Cerebellum (tissue), 4 donors: ENCODE measurements at places on chromosomes 2 and 18.
A peak's percentile ranks its signal among the peaks of the same experiment; 100 is the strongest.

DNA sequence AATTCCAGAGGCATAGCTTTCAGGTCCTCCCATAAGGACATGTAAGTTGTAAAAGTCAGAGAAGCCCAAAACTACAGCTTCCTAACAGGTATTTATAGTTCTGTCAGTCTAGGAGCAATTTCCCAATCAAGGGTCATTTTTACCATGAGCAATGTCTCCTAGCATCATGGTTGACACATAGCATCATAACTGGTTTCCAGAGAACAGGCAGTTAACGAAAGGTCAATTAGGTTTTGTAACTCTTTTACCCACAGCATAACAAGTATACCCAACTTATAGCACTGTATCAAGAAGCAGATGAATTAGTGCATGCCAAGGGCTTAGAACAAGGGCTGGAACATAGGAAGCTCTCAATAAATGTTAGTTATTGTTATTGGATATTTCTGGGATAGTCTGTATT is 110.1 kb downstream of the MREG start:
- no peak for DNase-seq

- DNase-seq = no peak
Observed at GRCh38 chr2:160576054-160576499, 82.5 kb upstream of the RBMS1 start.

- no peak for DNase-seq
Observed at GRCh38 chr18:50956116-50956515, 11.7 kb upstream of the ELAC1 start.

DNA sequence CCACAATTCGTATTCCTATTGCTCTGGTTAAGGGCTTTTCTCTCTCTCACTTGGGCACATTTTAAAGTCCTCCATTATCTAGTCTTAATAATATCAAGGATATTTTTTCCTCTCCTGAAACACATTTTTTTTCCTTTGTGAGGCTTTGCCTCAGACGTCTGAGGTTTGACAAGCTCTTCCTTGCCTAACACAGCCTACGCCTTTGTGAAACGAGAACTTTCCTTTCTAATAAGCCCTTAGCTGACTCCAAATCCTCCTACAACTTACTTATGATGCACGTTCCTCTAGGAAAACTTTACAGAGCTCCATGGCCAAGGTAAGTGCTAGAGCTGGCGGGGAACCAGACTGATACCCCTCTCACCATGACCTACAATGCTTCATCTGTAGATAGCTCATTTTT is 841.5 kb downstream of the SOCS6 start:
- no peak for DNase-seq

DNA sequence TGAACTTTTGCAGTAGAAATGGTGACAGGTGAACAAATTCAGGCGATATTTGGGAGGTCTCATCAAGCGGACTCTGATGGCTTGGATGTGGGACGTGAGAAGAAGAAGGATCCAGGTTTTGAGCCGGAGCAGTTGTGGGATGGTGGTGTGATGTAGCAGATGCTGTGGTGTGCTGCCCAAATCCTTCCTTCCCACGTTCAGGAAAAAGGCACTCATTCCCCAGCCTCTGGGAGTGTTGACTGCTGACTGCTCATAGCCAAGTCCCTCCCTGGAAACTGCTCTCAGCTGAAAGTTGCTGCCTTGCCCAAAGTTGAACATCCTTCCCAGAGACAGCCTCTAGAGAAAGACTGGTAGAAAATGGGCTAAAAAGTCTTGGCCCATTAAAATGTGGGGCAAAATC is 890.3 kb upstream of the ACVR2A start:
- DNase-seq = no peak

- DNase-seq = no peak
Observed at GRCh38 chr18:44771956-44772917, 91.5 kb downstream of the SETBP1 start.

- peak; percentile 7 for DNase-seq
Observed at GRCh38 chr2:37982147-37982582, 57.1 kb downstream of the RMDN2 start.

DNA sequence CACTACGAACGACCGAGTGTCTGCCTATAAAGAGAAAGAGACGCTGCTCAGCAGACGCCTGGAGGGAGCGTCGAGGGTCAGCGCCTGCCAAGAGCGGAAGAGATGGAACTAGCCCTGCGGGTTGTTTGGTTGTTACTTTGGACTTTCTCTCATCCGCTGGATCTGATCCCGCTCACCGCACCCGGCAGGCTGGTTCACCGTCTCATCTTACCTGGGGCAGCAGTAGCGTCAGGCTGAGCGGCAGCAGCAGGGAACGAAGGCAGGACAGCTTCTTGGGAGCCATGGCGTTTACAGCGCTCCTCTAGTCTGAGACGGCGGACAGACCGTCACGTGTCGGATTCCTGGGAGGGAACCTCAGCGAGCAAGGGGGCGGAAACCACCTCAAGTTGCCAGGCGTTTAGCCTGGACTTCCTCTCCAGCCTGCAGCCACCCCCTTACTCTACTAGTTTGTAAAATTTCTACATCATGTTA is 1.9 kb downstream of the GLB1L start:
- DNase-seq = no peak

GRCh38 chr18:11992096-11992790 is 10.9 kb downstream of the IMPA2 start:
- DNase-seq = no peak

GRCh38 chr2:195382186-195382585 is 274.8 kb upstream of the SLC39A10 start:
- DNase-seq = no peak

- DNase-seq = no peak
Observed at GRCh38 chr18:48544661-48545415, 6.0 kb downstream of the CTIF start.

- no peak for DNase-seq
Observed at GRCh38 chr2:3535794-3536681, 16.7 kb upstream of the ADI1 start.

GRCh38 chr2:85516653-85517389 is 22.1 kb upstream of the MAT2A start:
- DNase-seq = no peak

GRCh38 chr2:60459851-60460250 is 93.6 kb downstream of the BCL11A start:
- no peak for DNase-seq

DNA sequence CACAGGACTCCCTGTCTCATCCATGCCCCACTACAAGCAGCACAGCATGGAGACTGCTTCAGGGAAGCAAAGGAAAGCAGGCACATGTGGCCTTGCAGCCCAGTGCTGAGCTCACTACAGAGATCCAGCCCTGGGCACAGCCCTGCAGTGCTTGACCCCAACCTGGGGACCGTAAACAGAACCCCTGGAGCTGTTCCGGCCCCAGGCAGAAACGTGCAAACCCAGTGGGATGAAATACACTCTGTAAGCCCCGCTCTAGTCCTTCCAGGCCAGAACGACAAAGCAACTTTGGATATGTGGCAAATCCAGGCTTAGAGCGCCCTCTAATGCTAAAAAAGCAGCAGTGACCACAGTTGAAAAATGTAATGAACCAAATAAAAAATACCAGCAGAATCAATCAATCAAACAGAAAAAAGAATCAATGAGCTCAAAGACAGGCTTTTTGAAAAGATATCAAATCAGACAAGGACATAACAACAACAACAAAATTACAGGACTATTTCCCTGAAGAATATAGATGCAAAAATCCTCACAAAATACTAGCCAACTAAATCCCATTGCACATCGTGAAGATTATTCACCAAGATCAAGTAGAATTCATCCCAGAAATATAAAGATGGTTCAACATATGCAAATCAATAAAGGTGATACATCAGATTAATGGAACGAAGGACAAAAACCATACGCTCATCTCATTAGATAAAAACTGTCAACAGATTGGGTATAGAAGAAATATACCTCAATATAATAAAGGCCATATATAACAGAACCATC is 45.6 kb downstream of the ZNF519 start:
- peak; percentile 65 for DNase-seq

GRCh38 chr18:49968644-49969309 is 155.4 kb upstream of the ACAA2 start:
- DNase-seq = no peak

- peak; percentile 88 for DNase-seq
Observed at GRCh38 chr2:72150157-72150860, 2.6 kb upstream of the CYP26B1 start.

- DNase-seq = no peak
Observed at GRCh38 chr2:112712903-112713584, 7.8 kb upstream of the NT5DC4 start.

DNA sequence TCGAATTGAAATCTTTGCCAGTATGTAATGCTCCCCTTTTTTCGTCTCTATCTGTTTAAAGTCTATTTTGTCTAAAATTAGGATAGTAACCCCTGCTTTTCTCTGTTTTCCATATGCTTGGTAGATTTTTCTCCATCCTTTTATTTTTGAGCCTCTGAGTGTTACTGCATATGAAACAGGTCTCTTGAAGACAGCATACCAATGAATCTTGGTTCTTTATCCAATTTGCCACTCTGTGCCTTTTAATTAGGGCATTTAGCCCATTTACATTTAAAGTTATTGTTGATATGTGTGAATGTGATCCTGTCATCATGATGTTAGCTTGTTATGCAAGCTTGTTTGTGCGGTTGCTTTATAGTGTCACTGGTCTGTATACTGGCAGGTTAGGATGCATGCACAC is 490.8 kb upstream of the VWC2L start:
- no peak for DNase-seq

DNA sequence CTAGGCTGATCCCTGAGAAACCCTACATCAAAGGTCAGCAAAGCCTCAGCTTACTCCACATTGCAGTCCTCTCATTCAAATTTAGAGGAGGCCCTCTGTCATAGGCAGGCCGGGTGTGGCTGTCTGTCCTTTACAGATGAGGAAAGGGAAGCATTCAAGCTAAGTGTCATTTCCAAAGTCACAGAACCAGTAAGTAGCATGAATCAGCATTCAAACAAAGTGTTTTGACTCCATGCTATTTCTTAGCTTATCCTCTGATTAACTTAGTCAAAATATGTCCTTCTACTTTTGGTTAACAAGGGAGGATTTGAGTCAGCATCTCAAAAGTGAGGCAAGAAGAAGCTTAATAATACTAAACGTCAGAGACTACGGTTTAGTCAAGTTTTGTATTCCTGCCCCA is 409.0 kb upstream of the POU3F3 start:
- DNase-seq = no peak

DNA sequence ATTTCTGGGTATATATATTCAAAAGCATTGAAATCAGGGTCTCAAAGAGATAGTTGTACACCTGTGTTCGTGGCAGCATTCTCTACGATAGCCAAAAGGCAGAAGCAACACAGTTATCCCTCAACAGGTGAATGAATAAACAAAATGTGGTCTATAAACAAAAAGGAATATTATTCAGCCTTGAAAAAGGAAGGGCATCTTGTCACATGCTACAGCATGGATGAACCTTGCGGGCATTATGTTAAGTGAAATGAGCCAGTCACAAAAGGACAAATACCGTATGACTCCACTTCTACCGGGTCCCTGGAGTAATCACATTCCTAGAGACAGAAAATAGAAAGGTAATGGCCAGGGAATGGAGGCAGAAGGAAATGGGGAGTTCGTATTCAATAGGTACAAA is 228.8 kb downstream of the SH3BP4 start:
- no peak for DNase-seq

GRCh38 chr2:160533482-160533881 is 39.9 kb upstream of the RBMS1 start:
- DNase-seq = no peak

GRCh38 chr2:153477636-153478288 is 800 bp downstream of the RPRM start:
- DNase-seq = no peak

- DNase-seq = no peak
Observed at GRCh38 chr2:72263043-72263775, 115.5 kb upstream of the CYP26B1 start.

DNA sequence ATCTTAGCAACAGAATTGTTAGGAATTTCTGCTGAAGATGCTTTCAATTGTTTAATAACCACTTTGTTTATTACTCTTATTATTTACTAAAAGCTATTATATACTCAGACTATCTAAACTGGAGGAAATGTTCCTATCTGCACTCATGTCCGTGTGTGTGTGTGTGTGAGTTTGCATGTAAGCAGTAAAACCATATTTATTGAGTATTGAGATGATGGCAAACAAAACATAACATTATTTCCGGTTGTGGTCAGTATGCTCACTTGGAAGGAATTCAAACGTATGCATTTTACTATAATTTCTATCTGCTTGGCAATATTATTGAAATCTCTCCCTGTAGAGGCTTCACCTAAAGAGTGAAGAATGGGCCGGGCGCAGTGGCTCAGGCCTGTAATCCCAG is 43.0 kb upstream of the ZNF804A start:
- DNase-seq = no peak

- no peak for DNase-seq
Observed at GRCh38 chr2:57453945-57454344, 592.7 kb upstream of the VRK2 start.

- DNase-seq = no peak
Observed at GRCh38 chr2:207448006-207448405, 81.8 kb upstream of the CREB1 start.

- DNase-seq = no peak
Observed at GRCh38 chr18:46510386-46510785, 146.6 kb downstream of the LOXHD1 start.

DNA sequence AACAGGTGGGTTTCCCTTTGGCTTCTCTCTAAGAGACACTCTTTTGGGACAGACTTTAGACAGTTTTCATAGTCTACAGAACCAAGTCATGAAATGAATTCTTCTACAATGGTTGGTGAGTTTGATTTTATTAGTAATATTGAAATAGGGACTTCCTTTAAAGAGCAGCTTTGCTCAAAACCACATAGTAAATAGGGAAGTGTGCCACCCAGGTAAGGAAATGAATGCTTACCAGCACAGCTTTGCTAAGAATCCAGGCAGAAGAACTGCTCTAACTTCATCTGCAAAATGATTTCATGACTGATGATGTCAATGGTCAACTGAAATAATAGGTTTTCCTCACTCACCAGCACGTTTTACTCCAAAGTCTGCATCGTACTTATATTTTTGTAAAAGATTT is 89.2 kb downstream of the NYAP2 start:
- no peak for DNase-seq

DNA sequence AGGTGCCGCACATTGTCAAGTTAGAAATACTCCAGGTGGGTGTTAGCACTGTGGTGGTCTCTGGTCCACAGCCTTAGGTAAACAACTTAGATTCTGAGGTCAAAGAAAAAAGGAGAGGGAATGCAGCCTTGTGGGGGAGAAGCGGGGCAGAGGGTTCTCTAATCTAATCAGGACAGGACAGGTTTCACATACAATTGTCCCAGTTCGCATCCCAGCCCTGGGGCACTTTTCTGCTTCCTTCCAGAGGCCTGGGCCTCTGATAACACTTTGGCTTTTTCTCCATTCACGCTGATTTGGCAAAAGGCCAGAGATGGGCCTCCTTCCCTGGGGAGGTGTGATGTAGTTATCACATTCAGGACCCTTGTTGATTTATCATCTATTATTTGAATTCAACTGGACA is 32.5 kb downstream of the SLC1A4 start:
- no peak for DNase-seq

DNA sequence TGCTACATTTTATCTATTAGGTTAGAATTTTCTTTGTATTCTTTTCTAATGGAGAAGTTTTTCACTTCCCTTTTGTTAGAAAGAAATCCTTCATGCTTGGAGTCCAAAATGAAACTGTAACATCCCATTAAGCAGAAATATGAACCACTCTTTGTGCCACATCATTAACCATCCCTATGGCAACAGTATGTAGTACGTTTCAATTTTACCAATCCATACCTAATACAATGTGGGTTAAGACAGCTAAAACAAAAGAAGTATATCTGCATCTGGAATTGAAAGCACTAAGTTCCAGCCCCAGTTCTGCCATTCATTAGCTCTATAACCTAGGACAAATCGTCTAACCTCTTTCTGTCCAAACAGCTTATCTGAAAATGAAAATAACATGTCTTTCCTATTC is 409.2 kb upstream of the SPHKAP start:
- no peak for DNase-seq

GRCh38 chr2:43848214-43848613 is 9.4 kb downstream of the ABCG8 start:
- DNase-seq = no peak
